Fibroblast of skin of left quadriceps (primary cell): ENCODE measurements at places on chromosomes 16 and 17.
A peak's percentile ranks its signal among the peaks of the same experiment; 100 is the strongest.

- no peak for DNase-seq
Measured at GRCh38 chr17:61416540-61417363, 17.1 kb downstream of the TBX2 start.

DNA sequence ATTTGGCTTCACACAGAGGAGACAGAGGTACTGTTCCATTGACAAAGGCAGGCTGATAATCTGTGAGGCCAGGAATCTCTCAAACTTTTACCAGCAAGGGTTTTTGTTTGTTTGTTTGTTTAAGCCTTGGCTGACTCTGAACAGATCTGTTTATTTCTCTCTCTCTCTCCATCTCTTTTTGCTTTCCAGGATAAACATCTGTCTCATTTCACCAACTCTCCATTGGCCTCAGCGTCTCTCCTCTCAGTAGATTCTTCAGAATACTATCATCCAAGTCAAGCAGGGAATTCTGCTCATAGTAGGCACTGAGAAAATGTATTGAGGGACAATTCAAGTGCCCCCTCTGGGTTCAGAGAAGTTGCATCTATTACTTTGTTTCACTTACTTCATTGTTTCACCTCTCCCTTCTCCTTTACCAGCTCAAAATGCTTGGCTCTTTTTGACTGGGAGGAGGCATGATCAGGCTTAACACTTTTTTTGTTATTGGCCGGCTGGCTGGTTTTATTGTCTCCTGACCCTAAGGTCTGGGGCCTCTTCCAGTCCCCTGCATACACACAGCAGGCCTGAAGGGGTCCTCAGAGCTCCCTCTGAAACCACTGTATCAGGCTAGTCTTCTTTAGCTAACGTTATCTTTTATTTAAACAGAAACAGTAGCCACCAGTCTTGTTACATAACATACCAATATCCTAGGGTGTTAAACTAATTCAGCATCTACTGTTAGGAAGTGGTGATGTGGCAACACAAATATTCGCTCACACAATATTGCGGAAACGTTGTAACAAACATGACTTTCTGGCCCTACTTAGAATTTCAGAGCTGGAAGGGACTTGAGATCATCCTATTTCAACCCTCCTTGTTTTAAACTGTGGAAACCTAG lies 2.0 kb upstream of the YPEL2 start:
- DNase-seq = peak; percentile 50

DNA sequence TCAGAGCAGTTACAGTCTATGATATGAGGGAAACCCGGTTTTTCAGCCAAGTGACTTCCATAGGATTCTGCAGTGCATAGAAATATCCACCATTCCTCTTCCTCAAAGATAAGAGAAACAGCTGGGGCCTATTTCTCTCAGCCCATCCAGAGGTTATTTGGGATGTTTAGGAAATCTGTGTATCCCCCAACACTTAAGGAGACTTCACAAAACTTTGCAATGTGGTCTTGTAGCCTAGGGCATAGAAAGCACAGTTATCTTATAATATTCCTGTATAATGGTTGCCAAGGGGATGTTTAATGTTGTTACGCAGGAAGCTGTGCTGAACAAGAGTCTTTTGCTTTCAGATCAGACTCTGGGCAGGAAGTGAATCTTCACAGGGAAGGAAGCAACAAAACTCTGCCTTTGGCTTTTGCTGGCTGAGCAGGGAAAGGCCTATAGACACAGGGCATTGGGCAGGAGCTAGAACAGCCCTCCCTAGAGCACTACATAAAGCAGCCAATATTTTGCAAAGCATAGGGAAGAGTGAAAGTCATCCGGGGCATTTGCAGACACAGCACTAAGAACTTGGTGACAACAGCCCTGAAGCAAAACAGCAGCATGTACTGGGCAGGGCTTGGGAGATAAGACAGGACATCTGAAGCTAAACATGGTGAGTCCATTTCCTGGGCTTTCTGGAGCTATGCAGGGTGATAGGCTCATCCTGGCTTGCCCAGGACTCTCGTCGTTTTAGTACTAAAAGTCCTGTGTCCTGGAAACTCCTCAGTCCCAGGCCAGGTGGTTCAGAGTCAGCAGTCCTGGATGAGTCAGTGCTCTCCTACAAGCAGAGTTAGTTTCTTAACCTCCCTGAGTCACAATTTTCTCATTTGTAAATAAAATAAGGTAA lies 18.7 kb upstream of the BEAN1 start:
- DNase-seq = no peak

DNA sequence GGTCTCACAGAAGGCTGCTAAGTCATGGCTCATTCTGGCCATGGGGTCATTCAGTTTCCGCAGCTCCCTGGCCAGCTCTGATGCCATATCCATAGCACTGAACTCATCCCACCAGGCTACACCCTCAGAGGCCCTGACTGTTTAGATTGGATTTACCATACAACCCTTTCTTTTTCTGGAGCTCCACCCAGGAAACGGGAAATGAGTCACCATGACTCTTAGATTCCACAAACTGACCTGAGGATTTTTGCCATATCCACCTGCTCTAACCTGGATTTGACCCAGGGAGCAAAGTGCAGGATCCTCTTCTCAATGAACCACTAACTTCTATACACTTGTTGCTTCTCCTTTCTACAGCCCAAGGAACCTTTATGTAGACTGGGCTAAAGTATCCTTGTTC lies 20.3 kb upstream of the CALB2 start:
- no peak for DNase-seq

DNA sequence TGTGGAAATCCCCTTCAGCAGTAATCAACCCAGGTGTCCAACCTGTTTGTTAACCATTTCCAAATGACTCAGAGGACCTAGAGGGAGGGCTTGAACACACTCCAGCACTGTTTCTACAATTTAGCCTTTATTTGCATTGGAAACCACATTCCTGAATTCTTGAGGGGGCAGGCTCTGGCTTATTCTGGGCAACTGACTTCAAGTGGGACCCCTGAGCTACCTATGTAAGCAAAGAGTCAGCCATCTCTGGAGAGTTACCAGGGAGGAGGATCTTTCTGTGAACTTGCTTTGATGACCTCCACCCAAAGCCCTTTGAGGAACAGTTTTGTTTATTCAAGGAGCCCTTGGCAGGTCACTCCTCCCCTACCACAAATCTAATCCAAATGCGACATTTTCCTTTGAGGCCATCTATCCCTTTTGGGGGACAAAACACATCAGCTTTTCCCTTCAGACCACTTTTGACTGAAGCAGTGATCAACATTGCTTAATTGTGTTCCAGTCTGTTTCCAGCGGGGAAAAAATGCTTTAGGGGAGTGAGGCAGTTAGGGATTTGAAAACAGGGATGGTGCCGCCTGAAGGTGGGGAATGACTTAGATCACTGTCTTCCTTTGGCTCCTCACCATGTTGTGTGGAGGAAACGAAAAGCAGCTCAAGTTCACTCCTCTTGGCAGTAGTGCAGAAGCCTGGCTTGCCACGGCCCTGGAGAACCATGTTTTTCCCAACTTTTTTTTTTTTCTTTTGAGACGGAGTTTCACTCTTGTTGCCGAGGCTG lies 46.2 kb downstream of the TUBD1 start:
- DNase-seq = peak; percentile 54

- DNase-seq = peak; percentile 1
Measured at GRCh38 chr17:20028443-20028842, 19.3 kb downstream of the SPECC1 start.

GRCh38 chr17:57916925-57917858 lies 38.0 kb downstream of the CUEDC1 start:
- DNase-seq = no peak

GRCh38 chr16:56916571-56917403 lies 15.2 kb upstream of the HERPUD1 start:
- no peak for DNase-seq

DNA sequence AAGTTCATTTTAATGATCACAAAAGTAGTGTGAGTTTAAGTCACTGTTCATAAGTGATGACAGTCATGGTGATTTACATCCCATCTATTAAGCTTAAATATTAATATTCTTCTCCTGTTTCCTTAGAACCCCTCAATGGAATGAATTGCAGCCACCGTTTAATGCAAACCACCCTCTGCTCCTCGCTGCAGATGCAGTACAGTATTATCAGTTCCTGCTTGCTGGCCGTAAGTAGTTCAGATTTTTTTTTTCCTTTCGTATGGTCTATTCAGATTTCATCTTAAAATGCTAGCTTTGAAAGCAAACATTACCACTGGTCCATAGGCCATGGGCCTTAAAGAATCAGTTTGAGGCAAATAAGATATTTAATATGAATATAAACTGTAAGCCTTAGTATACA lies 359.0 kb upstream of the TBX2 start:
- no peak for DNase-seq

DNA sequence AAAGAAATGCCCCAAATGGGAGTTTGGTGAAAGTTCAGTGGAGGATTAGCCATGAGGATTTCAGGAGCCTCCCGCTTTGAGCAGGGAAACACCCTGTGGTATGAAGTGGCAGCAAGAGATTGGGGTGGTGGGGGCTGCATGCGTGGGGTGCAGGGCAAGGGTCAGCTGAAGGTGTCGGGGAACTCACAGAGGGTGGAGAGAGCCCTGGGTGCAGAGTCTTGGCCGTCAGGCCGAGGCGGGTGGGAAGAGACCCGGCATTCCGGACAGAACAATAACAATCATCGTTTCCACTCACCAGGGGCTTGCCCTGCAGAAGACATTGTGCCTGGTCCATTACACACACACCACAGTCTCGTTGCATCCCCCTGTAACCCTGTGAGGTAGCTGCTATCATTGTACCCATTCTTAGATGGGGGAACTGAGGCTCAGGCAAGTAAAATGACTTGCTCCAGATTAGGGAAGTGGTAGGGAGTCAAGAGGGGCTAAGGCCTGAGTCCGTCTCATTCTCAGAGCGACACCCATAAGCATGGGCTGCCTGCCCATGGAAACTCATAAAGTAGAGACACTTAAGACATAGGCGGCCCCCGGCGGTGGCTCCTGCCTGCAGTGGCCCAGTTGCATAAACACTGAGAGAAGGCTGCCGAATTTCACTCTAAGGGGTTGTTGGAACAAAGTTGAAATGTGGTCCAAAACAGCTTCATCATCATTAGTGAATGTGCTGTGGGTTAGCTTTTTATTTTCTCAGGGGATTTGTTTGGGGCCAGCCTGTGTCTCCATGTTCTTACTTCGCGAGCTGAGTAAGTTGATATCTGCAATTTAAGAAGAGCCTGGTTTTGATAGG lies 93.3 kb downstream of the CMIP start:
- DNase-seq = peak; percentile 33

DNA sequence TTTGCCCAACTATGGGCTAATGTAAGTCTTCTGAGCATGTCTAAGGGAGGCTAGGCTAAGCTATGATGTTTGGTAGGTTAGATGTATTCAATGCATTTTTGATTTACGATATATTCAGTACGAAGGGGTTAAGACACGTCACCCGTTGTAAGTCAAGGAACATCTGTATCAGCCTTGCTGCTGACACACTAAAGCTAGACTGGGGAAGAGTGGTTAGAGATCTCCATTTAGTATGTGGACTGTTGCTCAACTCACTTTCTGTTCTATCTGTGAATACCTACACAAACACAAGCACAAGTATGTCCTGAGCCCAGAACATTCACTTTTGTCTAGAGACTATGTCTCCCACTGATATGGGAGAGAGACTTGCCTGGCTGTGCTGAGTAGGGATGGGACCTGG lies 71.5 kb downstream of the VMP1 start:
- DNase-seq = no peak

GRCh38 chr16:77404775-77405174 lies 30.1 kb downstream of the ADAMTS18 start:
- DNase-seq = no peak

- no peak for DNase-seq
Measured at GRCh38 chr16:89195521-89196171, 4.7 kb downstream of the SLC22A31 start.
